Fibroblast of skin of left biceps (primary cell): ENCODE measurements at places on chromosomes 11 and 22.

- DNase-seq = no peak
Observed at GRCh38 chr11:68932933-68933577, 29.4 kb downstream of the IGHMBP2 start.

DNA sequence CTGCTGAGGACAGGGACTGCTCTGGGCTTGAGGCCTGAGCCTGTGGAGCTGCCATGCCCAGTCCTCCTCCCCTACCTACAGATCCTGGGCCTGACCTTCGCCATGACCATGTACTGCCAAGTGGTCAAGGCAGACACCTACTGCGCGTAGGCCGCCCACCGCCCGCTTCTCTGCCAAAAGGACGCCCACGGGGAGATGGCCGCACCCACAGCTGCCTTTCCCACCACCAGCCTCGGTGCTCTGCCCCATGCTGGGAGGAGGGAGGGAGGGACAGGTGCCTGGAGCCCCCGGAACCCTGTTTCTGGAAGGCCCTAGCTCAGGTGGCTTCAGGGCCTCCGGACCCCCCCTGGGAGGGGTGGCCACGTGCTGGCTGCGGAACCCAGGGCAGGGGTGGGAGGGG is 23.8 kb downstream of the TSPAN4 start:
- no peak for DNase-seq

DNA sequence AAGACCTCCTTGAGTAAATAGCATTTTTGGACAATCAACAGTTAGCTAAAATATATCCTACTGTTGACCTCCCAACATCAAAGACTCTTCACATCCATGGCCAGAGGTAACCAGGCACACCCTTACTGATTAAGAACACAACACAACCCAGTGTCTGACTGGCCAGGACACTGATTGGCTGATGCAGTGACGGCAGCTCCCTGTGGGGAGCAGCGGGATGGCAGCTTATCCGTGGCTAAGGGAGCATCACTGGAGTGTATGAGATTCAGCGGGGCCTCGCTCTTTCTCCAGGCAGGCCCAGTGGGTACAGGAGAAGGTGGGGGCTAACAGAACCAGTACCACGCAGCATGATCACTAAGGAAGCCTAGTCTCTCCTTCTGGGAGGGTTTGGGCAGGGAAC is 10.3 kb upstream of the IL2RB start:
- DNase-seq = no peak

- DNase-seq = no peak
Observed at GRCh38 chr11:443542-444199, 1.9 kb upstream of the ANO9 start.

DNA sequence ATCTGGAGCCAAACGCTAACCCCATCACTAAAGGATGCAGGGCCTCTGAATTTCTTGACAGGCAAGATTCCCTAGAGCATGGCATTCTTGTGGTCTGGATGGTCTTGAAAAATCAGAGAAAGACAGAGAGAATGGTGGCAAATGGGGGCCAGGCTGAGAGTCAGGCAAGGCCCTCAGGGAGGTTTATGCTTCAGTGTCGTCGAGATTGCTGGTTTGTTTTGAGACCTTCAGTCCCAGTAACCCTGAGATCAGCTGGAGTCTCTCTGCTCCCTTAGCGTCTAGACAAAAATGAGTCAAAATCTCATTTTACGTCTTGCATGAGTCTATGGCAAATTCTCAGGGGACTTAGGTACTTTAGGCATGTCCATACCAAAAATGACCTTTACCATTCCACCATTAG is 539.3 kb downstream of the SOX6 start:
- no peak for DNase-seq

DNA sequence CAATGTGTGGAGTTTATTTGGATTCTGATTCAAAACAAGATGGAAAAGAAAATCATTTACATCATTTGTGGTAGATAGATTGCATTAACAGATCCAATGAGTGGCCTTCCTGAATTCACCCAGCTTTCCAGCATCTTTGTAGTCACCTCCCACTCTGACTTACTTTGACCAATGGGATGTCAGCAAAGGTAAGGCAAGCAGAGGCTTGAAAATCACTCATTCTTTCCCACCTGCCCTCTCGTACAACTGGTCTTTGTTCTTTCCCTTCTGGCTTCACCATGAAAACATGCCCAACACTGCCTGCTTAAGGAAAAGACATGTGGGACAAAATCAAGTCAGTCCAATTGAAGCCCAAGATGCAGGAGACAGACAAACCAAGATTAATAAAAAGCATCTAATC is 202.1 kb downstream of the TTC28 start:
- DNase-seq = no peak

DNA sequence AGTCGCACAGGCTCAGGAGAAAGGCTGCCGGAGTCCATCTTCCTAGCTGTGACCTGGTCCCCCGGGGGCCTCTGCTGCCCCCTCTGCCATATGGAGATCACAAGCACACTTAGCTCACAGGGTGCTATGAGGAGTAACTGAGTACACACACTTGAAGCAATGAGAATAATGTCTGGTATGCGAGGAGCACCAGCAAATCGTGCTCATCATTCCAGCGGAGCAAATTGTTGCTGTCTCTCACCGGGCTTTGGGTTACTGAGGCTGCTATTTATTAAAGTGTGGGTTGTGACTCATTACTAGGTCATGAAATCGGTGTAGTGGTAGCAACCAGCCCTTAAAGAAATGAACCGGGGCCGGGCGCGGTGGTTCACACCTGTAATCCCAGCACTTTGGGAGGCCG is 48.1 kb upstream of the EIF3D start:
- peak; percentile 85 for DNase-seq

DNA sequence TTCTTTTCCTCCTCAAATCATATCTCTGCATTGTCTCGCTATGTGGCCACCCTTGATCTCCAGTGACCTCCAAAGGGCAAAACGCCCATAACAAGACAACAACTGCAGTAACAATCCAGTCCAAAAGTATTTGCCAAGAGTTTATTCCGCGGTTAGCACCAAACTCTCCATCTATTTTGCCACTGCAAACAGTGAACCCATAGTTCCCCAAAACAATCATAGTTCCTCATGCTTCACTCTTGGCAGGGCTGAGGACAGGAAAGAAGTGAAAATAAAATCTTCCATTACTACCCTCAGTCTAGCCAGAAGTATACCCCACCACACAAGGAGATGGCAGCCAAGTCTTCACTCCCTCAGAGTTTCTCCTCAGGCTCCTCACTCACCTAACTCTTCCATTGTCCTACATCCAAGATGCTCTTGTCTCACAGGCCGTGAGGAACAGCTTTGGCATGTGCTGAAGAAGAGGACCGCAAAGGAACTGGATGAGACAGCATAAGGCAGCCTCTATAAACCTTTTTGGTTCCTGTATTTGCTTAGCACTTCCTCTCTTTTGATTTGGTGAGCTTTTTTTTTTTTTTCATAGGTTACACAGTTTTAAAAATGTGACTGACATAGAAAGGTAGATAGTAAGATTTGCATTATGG is at the start of gene LPXN:
LPXN (minus strand) TSS at position 480 of the 644 bp plus-strand sequence; CDS start at position 396, 84 bp downstream.
- no peak for DNase-seq

DNA sequence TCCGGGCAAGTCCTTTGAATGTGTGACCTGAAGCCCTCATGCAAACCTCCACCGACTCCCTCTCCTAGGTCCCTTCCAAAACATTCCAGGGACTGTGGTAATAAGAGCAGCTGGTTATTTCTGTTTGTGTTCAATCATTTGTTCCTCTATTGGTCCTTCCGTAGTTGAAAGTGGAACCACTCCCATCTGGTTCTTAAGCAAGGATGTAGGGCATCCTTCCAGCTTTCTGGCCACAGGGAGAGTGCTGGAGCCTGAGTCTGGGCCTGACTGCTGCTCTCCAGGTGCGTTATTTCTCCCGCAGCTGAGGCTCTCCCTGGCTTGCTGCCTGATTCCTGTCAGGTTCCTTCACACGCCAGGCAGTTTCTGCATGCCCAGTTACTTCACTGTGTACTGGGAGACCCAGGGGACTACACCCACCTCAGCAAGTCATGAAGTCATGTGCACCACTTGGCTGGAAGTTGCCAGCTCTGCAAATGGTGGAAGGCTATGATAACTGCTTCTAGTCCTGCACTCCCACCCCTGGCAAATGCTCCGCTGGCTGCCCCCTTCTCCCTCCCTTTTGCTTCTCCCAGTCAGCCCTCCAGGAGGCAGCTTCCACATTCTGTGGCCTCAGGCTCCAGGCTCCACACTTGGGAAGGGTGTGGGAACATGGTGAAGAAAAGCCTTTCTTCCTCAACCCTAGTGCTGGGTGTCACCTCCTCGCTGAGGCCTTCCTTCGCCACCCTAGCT is 4.0 kb upstream of the ALX4 start:
- no peak for DNase-seq

GRCh38 chr22:42661985-42662831 is 13.0 kb upstream of the CYB5R3 start:
- DNase-seq = no peak

DNA sequence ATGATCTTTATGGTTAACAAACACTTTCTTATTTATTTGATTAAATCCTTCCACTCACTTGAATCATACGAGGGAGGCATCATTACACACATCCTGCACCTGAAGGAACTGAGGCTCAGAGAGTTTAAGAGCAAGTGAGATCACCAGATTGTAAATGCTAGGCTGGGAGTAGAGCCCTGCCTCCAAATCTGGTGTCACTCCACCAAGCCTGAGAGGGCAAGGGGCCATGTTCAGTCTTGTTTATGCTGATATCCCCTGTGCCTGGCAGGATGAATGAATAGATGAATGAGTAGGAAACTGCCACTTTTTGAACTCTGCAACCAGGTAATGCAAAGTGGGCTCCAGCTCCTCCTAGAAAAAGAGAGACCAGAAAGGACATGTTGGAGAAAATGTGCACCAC is 59.1 kb downstream of the RASSF10 start:
- DNase-seq = no peak
